SJSA1 (cell line): ENCODE measurements at places on chromosomes 7 and 10.

- DNase-seq: no peak
Measured at GRCh38 chr10:43170491-43170890, 32.2 kb downstream of the CSGALNACT2 start.

GRCh38 chr7:85328456-85328998 is 141.7 kb upstream of the SEMA3D start:
- no peak for DNase-seq

GRCh38 chr10:9289811-9290210 is 1235.3 kb downstream of the GATA3 start:
- no peak for DNase-seq

DNA sequence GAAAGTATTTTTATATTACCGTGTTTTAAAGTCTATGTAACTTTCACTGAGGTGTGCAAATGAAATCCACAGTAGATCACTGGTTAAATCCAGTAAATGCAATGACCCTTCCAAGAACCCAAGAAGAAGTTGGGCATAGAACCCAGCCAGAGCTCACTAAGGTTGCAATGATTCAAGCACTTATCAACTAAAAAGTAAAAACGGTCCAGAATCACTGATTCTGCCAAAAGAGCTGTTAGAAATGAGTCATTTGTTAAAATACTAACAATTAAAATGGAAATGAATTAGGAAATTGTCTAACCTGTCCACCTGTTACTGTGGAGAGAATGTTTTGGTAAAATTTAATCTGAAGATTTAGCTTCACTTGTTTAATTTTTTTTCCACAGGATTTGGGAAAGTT is 74.4 kb downstream of the ANK3 start:
- DNase-seq: no peak

GRCh38 chr10:108014145-108014901 is 849.8 kb upstream of the SORCS1 start:
- DNase-seq: no peak

DNA sequence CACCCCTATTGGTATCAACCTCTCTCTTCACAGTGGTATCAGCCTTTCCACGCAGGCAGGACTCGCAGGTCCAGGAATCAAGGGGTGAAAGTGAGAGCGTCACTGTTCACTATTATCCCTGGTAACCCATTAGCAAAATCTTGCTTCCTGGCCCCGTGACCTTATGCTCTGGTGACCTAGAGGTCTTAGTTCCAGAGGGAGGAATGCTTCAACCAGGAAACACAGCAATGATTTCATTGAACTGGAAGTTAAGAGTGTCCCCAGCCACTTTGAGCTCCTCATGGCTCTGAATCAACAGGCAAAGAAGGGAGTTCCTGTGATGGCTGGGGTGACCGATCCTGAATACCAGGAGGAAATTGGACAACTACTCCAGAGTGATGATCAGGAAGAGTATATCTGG is 90.6 kb downstream of the CUL2 start:
- no peak for DNase-seq

- DNase-seq: no peak
Measured at GRCh38 chr10:50234486-50234885, 16.8 kb downstream of the ASAH2 start.

DNA sequence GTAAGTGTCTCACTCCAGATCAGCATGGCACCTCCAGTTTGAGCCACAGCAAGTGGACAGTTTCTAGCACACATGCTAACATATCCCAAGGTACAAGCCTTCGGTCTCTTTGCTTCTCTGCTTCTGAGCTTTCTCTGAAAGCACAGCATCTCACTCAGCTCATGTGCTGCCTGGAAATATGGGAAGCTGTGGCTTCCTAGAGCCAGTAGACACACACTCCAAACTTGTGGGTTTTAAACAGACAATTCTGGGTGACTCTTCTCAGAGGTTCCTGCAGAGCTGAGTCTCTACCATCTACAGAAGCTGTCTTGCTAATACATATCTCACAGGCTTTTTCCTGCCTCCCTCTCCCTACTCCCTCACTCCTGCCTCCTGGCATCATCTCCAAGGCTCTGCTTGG is 23.9 kb upstream of the TMEM273 start:
- DNase-seq: no peak
